ENCODE measurements at places on chromosomes 6 and 20.

DNA sequence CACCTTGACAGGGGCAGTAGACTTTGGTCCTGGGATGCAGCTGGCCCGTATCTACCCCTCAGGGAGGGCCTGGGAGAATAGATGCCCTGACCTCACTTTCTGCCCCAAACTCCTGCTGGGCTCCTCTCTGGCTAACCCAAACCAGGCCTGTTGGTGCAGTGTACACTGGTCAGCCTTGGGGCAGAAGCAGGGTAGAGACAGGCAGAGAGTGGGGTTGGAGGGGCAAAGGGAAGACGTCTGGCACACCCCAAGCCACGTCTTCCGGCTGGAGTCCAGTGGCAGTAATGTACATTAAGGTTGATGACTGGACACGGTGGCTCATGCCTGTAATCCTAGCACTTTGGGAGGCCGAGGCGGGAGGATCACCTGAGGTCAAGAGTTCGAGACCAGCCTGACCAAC lies 9.3 kb downstream of the DDR1 start:
- DNase-seq, result no peak

DNA sequence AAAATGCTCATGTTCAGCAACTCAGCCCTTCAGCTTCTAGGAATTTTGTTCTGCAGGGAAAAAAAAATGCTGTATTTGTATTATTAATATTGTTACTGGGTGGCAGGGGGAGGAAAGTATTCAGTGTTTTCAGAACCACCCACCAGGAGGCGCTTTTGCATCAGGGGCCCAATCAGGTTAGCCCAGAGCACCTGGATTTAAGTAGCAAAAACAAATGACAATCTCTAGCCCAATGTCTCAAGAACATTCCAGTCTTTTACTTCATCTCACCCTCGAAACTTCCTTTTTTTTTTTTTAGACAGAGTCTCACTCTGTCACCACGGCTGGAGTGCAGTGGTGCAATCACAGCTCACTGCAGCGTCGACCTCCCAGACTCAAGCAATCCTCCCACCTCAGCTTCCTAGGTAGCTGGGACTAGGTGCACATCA lies 635 bp upstream of the C20orf203 start:
- peak; percentile 83 for DNase-seq

DNA sequence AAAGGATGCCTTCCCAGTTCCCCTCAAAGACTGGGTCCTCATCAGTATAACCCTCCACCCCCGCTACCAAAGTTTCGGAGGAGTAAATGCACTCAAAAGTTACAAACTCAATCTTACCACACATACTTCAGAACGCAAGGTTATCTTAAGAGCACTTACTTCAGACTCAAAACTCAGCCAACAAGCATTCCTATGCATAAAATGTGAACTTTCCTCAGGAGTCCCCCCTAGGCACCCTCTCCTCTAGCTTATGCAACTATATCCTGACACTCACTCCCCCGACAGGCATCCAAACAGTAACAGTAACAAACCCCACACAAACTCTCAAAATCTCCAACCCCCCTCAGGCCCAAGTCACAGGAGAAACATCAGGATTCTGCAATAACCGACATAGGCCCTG lies 11.1 kb upstream of the ADTRP start:
- no peak for DNase-seq

DNA sequence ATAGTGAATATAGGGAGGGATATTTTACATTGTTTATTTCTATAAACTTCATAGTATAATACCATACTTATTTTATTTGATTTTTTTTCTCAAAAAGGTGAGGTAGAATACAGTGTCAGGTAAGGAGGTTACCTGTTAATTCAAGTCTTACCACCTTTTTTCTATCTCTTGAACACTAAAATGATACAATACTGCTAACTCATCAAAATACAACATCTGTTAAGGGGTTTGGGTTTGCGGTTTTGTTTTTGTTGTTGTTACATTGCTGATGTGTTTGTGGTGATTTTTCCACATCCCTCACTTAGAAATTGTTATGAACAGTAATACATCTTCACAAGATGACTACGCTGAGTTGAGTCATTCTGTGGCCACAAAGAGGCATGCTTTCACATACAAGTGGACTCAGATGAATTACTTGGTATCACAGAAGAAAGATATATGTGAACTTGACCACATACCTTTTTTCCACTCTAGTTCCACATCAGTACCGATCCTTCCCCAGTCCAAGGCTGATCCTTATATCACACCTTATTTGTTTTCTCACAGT lies 139.4 kb upstream of the ID4 start:
- DNase-seq, result no peak

DNA sequence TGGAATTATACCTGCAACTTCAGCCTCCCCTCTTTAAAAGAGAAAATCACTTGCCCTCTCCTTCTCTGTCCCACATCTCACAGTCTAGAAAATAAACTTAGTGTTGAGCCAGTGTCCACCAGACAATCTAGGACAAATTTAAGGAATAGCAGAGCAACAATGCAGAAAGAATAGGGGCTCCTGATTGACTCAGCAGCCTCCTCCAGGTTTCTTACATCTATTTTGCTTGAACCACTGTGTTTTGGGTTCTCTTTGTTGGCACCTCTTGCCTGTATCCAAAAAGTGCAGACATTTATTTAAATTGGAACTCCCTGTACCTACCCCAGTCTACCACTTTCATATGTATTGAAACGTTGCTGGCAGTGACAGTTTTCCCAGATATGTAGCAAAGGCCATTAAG lies 133.7 kb upstream of the HSF2 start:
- DNase-seq, result no peak

DNA sequence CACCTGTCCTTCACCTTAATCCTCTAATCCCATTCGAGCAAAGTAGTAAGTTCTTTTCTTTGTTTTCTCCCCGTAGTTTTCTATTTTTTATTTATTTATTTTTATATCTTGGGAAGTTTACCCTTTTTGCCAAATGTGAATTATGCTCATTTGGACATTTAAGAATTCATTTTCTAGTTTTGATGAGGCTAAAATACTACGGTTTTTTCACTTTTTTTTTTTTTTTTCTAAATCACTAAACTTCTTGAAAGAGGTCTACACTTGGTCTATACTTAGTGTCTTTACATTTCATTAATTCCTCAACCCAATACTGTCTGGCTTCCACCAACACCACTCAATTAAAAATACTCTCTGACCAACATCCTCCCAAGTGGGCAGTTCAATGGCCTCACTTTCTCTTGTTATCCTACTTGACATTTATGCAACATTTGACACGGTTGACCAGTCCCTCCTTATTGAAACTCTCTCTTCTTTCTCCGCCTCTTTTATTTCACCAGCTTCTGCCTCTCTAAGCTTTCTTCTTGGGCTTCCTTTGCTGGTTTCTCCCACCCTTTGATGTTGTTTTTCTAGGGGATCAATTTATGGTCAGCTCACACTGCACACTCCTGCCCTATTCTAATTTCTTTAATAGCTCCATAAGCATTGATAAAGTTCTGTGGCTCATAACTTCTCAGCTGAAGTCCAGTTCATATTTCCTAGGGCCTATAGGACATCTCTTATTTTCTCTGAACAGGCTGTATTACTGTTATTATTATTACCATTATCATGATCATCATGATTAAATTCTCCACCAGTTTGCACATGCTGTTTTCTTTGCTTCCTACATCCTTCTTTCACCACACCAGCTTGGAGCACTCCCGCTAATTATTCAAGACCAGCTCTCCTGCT lies 72.6 kb upstream of the CITED2 start:
- DNase-seq, result no peak

DNA sequence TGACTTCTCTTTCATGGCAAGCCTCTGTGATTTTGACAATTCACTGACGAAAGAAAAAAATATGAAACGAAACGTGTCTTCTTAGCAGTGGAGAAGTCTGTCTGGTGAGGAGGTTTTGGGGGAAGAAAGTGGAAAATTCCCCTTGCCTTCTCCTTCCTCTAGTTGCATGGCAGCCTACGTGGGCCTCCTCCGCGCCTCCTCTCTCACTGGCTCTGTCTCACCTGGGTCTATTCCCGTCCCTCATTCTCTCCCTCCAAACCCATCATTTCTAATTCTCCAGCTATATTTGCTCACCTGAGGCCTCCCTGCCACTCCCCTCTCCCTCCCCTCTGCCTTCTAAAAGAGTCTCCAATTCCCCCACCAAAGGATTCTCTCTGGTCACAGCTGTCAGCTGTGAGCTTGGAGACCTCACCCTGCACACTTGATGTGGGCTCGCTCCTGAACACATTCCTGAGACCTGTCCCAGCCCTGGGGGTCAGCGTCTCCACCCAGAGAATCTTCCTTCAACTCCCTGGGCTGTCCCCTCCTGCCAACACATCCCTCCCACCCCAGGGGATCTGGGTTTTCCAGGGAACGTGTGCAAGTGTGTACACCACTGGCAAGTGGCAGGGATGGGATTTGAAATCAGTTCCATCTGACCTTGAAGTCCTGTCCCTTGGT lies 159.6 kb upstream of the PMEPA1 start:
- DNase-seq, result no peak

GRCh38 chr6:24385536-24386269 lies 17.0 kb upstream of the MRS2 start:
- no peak for DNase-seq

GRCh38 chr6:409370-409972 lies 17.9 kb downstream of the IRF4 start:
- no peak for DNase-seq

DNA sequence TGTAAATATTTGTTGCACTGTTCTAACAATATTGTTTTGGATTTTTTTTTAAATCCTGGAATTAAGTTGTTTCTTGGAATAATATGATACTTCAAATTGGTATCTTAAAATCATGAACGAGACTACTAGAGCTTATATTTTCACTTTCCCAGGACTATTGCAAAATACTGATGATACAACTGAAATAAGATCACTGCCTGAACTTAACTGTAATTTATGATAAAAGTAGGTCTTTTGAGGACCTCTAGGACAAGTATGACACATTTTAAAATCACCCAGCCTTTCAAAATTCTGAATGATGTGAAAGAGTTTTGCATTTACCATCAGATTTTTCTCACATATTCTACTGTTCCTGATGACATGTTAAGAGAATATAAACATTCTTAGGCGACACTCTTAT lies 8.6 kb upstream of the UBE2J1 start:
- DNase-seq, result no peak

- no peak for DNase-seq
Observed at GRCh38 chr6:17083397-17083796, 18.5 kb upstream of the STMND1 start.

DNA sequence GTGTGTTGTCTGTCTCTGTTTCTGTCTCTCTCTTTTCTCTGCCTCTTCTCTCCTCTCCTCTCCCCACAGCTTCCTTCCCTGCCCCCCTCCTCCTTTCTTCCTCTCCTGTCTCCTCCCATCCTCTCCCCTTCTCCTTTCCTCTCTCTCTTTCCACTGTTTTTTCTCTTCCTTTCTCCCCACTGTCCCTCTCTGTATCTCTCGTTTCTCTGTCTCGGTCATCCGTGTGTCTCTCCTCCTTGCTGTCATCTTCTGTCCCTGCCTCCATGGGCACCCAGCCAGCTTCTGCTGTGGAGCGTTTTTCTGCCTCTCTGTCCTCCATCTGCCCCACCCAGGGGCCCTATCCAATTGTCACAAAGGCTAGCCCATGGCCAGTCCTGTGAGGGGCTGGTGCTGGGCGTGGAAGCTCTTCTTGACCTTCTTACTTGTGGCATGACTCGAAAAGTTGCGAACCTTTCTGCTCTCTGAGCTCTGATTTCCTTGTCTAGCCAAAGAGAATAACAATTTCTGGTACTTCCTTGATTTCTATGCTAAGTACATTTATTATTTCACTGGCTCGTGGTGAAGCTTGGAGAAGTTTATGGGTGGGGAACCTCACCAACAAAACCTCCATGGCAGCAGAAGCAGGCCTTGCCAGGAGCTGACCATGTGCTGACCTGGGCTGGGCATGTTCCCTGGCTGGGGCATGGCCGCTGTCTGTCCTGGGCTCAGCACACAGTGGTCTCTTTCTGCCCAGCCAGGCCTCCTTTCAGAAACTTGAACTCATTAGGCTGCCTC lies 69.3 kb downstream of the CEBPB start:
- no peak for DNase-seq

- no peak for DNase-seq
Observed at GRCh38 chr20:13552061-13552460, 86.7 kb downstream of the TASP1 start.

Measured in NCI-H526 (cell line).